Liver (tissue), 10 donors: ENCODE measurements at places on chromosomes 13 and 19. TPM values are rescaled to one million over a fixed set of nuclear protein-coding genes. Genes with fewer than 3 reads are reported as not detected.

GRCh38 chr13:93900731-93901130, 578.8 kb downstream of the DCT start:
- no peak for DNase-seq

DNA sequence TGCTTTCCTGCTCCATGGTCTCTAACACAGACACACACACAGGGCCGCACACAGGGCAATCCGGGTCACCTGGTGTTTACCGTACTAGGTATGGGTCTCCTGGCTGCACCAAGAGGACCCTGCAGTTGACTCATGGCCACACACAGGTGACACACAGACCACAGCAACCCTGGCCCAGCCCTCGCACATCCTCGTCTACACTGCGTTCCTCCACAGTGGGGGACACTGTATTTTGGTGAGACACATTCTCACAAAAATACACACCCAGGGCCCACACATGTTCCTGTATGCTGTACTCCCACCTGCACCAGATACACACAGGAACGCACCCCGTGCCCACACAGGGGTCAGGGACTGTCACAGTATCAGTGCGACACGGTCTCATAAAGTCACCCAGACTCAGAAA, 12.8 kb downstream of the PDE4A start:
- no peak for DNase-seq

- DNase-seq: no peak
These were observed 276.4 kb upstream of the TMTC4 start for GRCh38 chr13:100951016-100951415.

DNA sequence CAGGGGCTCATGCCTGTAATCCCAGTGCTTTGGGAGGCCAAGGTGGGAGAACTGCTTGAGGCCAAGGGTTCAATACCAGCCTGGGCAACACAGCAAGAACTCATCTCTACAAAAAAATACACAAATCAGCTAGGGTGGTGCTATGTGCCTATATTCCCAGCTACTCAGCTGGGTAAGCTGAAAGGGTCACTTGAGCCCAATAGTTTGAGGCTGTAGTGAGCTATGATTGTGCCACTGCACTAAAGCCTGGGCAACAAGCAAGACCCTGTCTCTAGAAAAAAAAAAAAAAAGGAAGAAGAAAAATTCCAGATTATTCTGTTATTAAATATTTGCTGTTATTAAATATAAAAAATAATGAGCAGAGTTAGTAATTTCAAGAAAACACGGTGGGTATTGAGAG, 131.1 kb downstream of the RGCC start:
- DNase-seq: no peak

DNA sequence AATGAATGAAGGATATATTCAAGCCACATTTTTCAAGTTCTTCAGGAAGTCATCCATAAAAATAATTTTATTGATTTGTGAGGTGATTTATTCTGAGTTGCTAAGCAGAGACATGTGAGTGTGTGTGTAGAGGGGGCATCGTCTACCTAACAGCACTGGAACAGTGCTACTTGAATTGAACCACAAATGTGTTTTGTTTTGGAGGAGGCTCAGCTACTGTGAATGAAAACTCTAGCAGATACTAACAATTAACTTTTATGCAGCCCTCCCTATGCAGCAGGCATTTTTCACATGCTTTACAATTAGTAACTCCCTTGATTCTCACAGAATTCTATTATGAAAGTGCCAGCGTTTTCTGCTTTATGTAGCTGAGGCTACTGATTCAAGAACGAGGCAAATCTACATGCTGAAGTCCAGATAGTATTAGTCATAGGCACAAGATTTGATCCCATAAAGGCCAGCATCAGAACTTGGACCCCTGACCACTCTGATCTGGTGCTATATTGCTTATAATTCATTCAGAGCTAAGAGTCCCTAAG, 103.7 kb downstream of the MYO16 start:
- DNase-seq: no peak

- no peak for DNase-seq
These were observed 138.8 kb upstream of the RNF113B start for GRCh38 chr13:98315902-98316301.

DNA sequence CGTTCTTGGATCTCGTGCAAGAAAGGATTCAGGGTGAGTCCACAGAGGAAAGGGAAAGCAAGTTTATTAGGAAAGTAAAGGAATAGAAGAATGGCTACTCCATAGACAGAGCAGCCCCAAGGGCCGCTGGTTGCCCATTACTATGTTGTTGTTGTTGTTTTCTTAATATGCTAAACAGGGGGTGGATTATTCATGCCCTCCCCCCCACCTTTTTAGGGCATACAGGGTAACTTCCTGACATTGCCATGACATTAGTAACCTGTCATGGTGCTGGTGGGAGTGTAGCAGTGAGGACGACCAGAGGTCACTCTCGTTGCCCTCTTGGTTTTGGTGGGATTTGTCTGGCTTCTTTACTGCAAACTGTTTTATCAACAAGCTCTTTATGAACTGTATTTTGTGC, 29.1 kb upstream of the PCDH9 start:
- no peak for DNase-seq

GRCh38 chr19:53991224-53992113, at the start of gene CACNG6:
TSS of gene CACNG6 (plus strand) at chr19:53991637. CDS start at chr19:53992878, 1,241 bp downstream.
- DNase-seq: no peak

DNA sequence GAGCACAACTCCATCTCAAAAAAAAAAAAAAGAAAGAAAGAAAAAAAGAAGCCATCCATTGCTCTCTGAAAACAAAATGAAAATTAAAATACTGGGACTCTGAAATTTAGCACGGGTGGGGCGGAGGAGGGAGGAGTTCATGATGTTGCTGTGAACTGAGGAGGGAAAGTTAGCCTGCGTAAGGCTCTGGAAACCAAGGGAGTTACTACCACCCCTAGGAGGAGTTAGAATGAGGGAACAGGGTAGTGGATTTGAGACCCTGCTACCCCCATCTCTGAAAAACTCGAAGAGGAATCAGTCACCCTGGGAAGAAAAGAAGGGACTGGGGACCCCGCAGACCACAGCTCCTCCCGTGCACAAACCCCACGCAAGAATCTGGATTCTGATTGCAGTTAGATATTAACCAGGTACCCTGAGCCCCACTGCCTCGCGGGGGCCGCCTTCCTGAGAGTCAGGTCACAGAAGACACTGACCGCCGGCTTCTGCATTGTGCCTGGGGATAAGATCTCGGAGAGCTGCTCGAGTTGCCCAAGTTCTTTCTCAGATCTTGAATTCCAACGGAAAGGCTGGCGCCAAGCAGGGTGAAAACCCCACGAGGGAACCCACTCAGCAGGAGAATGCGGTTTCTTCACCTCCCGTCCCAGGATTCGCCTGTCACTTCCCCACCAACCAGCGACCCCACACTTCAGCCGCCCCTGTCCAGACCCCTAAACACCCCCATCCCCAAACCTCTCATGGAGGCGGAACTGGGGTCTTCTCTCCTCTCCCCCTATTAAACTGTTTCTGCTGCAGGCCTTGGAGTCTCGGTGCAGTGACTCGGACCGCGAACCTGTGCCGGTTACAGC, 870 bp downstream of the ZNF442 start:
- peak; percentile 40 for DNase-seq

- DNase-seq: no peak
These were observed 297.9 kb upstream of the ARGLU1 start for GRCh38 chr13:106865716-106866440.

Gene SETDB2
- 3.5 TPM for polyA plus RNA-seq

Gene FREM2
- 0.17 TPM for polyA plus RNA-seq

Gene RAB3A
- polyA plus RNA-seq: 1.7 TPM
